ENCODE measurements at places on chromosomes 13 and 19.

DNA sequence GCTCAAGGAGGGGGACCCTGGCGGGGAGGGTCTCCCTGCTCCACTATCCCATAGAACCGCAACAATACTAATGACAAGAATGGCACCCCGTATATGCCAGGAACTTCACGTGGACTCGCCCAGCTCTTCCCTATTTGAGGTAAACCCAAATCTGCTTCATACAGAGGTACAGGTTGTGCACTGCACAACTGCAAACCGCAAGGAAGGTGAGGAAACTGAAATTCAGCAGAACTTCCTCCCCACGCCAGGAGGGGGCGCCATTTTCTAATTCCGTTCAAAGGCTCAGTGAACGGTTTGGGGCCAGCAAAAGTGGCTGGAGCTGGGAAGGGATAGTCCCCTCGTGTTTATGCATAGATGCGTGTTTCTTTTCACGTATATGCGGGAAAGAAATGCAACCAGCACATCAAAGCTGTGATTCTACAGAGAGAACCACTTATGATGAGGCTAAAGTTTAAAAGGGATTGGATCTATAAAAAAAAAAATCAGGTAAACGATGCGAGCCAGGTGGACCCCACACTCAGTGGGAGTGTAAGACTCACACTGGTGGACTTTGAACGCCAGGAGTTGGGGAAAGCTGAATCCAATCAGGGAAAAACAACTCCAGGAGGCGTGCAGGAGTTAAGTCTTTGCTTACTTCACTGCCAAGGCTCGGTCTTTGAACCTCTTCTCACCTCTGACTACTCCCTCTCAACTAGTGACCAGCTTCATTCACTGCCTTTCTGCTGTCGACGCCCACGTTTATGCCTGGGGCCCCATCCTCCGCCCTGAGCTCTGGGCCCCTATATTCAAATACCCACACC is 20.3 kb downstream of the C19orf81 start:
- peak; percentile 66 for DNase-seq

- DNase-seq = no peak
Observed at GRCh38 chr19:3041327-3041726, 12.2 kb upstream of the TLE2 start.

DNA sequence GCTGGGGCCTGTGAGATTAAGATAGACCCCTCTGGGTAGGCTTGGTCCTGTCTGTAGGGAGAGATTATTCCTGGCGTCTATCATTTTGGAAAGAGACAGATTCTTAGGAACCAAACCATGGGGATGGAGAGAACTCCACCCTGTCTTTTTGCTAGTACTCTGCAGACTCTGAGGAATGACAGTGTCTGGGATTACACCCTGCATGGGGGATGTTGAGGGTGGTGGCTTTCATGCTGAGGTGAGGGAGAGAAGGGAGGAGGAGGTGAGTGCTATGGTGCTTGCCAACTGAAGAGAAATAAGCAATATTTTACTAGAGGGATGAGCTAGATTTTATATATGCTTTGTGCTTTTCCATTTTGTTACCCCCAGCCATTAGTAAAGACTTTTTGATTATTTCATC is 74.5 kb upstream of the PCDH8 start:
- DNase-seq = no peak

DNA sequence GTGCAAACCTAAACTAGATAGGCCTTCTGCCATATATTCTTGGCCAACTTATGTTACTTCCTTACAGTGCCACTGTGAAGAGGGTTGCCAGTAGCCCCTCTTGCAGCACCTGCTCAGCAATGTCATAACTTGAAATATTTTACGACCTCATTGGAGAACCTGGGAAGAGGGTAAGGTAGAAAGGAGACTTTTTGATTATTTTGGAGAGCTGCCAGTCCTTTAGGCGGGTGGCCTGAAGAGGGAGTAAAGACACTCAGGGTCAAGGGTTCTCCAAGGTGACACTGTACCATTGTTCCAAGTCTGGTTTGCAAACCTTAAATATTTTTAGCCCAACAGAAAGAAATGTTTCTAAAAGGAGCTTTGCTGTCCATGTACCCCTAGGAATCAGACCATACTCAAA is 118.3 kb downstream of the FLT1 start:
- DNase-seq = no peak

DNA sequence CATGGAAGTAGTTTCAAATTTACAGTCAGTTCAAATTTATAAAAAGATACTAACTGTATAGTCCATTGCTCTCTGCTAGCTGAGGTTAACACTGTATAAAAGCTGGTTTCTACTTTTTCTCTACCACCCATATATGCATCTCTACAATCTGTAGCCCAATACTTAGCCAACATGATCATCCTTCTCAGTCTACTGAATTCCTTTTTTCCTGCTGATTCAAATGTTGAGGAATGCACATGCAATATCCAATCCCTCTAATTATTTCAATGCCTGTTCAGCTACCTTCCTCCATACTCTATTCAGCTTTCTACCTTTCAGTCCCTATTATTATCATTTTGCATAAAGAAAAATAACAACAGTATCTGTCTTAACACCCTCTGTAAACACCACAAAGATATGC is 15.6 kb downstream of the KPNA3 start:
- DNase-seq = no peak

DNA sequence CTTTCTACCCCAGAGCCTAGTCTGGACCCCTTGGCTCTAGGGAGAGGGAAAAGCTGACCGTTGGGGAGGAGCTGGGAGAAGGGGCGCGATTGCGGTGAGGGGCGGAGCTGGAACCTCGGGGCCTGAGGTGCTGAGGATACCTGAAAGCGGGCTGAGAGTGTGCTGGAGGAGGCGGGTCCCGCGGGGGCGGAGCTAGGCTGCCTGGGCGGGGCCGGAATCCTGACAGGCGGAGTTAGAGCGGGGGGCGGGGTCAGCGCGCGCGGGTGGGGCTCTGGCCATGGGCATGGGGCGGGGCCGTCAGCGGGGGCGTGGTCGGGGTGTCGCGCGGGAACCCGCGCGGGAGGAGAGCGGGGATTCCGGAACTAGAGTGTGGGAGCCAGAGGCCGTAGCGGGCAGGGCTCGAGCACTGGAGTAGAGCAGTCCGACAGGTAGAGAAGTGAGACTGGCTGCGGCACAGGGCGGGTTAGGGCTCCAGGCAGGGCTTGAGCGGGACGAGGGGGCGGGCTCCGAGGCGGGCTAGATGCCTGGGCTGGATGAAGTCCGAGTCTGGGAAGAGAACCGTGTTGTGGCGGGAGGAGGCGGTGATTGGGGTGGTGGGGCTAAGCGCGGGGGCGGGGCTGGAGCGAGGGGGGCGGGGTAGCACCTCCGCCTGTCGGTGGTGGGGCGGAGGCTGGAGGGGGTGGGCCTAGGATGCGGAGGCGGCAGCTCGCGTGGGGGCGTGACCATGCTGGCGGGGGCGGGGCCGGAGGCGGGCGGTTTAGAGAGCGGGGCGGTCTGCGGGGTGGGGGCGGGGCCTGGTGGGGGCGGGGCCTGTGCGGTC is at the start of gene INAFM1:
TSS of gene INAFM1 (plus strand) at position 815 of the 820 bp plus-strand sequence. CDS start 35 bp downstream, outside the sequence.
- peak; percentile 95 for DNase-seq

- DNase-seq = no peak
Observed at GRCh38 chr13:40764587-40765403, 6.2 kb downstream of the MRPS31 start.

GRCh38 chr19:18220632-18221275 is 5.5 kb downstream of the PDE4C start:
- DNase-seq = no peak

GRCh38 chr13:48891586-48891985 is 84.1 kb upstream of the FNDC3A start:
- DNase-seq = peak; percentile 19

DNA sequence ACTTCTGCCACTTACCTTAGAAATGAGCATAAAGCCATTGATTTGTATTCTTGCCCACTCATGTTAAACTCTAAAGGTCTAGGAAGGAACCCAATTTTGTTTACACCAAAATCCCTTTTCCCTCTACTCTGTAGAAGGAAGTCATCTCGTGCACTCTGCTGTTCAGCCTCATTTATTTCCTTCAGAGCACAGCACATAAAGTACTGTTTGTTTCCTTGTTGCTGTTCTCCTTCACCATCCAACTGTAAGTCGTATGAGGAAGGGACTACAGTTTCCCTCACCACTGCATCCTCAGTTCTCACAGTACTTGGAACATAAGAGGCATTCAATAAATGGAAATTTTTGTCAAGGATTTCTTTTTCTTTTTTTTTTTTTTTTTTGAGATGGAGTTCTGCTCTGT is 24.6 kb downstream of the CDADC1 start:
- DNase-seq = no peak

GRCh38 chr13:27967736-27968315 is 1.3 kb downstream of the CDX2 start:
- DNase-seq = no peak

DNA sequence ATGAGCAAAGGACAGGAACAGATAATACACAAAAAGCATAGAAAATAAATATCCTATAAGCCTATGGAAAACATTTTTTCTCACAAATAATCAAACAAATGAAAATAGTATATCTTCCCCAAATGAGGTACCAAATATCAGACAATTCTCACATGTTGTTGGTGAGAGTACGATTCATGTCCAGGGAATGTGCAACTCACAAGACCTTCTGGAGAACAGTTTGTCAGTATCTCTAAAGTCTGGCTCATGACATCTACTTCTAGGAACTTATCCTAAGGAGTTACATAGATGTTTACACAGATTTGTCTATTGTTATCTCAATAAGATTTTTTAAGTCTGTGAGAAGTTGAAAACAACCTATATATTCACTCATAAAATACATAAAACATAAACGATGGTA is 80.3 kb upstream of the ARHGEF7 start:
- DNase-seq = no peak

GRCh38 chr13:31350560-31350959 is 150.8 kb downstream of the B3GLCT start:
- DNase-seq = no peak

Data from suppressor macrophage (primary cell).